ENCODE measurements at places on chromosomes 12 and 14.

- DNase-seq, result no peak
These were observed 1.7 kb downstream of the KSR2 start for GRCh38 chr12:117967043-117967442.

DNA sequence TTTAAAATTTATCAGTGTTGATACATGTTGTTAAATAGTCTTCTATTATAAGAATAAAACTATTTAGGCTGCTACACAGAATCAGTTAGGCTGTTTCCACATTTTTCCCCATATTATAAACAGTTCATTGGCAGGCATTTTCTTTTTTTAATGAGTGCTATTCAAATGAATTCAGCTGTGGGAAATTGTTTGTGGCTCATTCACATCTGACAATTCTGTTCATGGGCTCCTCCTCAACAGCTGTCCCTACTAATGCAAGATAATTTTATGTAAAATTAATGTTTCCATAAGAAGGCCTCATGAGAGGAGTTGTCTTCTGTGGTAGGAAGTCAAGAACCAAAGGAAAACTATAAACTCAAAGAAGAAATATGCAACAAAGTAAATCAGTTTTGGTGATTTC is 218.0 kb downstream of the PPFIA2 start:
- DNase-seq, result no peak

DNA sequence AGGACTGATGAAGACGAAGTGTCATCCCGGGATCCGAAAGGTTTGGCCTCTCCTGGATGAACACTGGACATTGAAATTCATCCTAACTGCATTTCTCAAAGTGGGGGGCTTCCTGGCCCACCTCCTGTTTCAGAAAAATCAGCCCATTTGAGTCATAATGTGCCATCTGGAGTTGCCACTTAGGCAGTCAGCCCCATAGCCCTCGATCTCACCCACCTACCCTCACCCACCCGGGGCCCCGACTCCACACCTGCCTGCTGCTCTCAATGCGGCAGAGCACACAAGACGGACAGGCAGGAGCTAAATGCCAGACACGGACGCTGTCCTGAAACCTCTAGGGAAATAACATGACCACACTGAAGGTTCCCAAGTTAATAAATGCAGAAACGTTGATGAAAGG is 12.6 kb downstream of the DLK1 start:
- no peak for DNase-seq

DNA sequence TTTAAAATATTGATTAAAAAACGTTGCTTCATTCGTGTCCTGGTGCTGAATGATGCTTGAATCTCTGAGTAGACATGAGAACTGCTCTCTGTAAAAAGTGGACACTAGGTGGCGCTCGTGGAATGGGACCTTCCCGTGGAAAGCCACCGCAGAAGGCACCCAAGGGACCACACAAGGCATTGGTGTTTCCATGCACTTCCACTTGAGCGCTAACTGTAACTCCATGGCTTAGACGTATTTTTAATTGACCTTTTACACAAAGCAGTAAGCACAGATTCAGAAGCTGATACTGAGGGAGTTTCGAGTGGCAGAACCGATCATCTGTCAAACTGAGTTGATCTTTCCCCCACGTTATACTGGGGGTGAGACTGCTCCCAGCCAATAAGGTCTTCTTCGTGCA is 135.3 kb downstream of the PRKCH start:
- peak; percentile 76 for DNase-seq

- DNase-seq, result no peak
These were observed 95.8 kb downstream of the PRKCH start for GRCh38 chr14:61417141-61417540.

DNA sequence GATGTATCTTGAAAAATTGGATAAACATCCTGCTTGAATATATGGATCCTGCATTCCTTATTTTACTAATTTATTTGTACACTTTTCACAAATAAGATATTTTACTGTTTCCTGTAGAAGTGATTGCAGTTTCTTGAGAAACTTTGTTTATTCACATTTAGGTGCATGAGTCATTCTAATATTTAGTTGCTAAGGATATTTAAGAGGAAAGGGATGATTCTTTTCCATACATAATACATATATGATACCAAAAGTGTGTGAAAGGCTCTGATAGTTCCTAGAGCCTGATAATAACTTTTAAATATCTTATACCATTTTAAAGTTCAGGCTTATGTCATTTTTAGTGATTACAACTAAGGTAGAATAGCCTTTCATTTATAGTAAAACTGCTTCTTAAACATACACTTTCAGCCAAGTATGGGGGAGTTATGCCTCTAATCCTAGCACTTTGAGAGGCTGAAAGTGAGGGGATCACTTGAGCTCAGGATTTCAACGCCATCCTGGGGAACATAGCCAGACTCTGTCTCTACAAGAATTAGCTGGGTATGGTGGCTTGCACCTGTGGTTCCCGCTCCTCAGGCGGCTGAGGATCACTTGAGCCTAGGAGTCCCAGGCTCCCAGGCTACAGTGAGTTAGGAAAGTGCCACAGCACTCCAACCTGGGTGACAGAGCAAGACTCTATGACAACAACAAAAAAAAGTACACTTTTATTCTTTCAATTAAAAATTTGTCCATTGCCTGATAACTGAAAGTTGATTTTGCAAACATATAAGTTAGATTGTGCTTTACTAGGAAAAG is 262.6 kb upstream of the LRIG3 start:
- DNase-seq, result no peak

- DNase-seq, result no peak
These were observed 6.8 kb upstream of the SLC24A4 start for GRCh38 chr14:92316176-92316575.

DNA sequence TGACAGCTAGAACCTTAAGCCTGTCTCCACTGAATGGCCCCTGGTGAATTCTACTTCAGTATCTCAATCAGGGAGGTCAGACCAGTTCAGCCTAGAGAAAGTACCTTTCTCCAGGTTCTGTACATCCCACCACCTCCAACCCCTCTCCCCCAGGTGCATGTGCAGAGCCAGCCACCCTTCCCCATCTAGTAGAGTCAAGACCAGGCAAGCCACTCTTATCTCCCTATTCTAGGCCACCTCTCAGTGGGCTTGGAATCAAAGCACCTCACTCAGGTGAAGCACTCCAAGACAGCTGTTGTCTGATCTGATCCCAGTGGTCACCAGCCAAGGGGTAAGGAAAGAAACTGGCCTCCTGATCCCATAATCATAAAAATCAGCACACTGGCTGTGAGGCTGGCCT is 340.9 kb downstream of the BCL11B start:
- DNase-seq, result no peak

DNA sequence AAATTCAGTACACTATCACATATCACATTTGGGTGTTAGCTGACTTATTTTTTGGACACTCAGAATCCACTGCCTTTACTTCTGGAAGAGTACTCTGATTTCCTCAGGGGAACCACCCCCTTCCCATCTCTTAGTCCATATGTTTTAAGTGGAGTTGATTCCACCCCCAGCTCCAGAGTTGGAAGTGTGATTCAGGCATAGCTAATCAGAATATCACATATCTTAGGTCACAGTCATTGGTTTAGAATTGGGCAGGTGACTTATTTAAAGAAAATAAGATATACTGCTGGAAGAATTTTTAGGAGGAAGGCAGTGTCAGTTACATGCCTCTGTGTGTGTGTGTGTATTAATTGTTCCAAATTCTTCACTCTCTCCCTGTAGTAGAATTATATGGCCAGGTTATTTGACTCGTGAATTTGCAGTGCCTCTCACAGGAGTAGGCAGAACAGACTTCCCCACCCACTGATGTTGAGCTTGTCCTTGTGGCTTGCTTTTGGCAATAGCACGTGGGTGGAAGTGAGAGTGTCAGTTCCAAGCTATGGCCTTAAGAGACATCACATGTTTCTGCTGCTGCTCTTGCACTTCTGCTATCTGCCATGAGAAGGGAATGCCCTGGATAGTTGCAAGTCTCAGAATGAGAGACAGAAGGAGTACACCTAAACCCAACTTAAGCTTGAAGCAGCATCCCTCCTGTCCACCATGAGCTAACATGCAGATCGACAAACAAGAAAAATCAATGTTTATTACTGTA is 6.4 kb upstream of the GAS2L3 start:
- no peak for DNase-seq

GRCh38 chr12:9763025-9763424 is 2.3 kb upstream of the CD69 start:
- no peak for DNase-seq

- DNase-seq, result peak; percentile 41
These were observed 145.1 kb downstream of the SLC25A21 start for GRCh38 chr14:37027188-37027824.

DNA sequence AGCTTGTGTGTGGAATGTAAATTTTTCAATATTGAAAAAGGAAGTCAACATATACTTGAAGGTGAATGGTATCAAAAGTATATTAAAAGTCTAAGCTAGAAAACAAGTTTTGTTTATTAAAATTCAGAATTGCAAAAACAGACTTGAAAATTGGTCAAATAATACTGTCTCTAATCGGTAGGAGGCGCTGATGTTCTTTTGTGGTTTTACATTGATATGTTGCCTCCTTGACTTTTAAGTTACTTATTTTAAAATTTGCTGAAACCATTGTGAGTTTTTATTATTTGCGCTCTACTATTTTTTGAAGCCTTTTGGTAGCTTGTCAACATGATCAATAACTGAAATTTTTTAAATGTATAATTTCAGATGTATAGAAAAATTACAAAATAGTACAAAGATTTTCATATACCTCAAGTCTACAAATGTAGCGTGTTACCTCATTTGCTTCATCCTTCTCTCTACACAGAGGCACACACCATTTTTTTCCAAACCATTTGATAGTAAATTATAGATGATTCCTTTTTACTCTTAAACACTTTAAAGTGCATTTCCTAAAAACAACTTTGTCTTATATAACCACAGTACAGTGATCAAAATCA is 6.9 kb downstream of the RTRAF start:
- DNase-seq, result no peak

- DNase-seq, result no peak
These were observed 182.2 kb upstream of the MDGA2 start for GRCh38 chr14:47857646-47858045.

- DNase-seq, result no peak
These were observed 213.7 kb upstream of the NPAS3 start for GRCh38 chr14:32724867-32725471.

GRCh38 chr12:120078868-120079267 is 37.7 kb downstream of the RAB35 start:
- no peak for DNase-seq

DNA sequence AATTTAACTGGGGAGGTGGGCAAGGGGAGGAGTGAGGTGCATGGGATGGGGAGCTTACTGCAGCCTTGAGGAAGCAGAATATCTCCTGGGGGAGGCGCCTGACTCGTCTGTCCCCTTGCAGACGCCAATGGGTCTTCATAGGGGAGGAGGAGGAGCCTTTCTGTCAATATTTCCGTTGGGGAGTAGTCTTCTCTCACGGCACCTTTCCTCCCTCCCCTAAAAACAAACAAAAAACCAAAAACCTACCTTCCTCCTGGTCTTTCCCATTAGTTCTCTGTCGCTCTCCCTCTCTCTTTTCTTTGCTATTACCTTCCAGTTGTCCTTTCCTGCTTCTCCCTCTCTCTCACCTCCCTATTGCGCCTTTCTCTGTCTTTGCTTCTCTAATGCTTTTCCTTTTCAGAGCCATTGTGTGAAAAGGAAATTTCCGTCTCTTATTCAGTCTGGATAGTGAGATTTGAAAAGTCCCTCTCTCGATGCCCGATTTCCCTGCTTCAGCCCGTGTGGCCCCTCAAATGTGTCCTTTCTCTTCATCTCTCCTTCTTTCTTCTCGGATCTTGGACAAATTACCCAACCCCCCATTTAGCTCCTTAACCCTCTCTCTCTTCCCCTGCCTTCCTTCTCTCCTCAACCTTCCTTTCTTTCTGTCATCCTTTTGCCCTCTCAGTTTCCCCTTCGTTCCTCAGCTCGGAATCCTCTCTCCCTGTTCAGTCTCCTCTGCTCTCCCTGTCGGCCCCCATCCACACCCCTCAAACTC is 5.9 kb downstream of the GPR84 start:
- DNase-seq, result peak; percentile 73

- DNase-seq, result no peak
These were observed 98.4 kb upstream of the SLC38A2 start for GRCh38 chr12:46470975-46471374.

- DNase-seq, result no peak
These were observed 27.6 kb upstream of the PHC1 start for GRCh38 chr12:8886502-8887284.

DNA sequence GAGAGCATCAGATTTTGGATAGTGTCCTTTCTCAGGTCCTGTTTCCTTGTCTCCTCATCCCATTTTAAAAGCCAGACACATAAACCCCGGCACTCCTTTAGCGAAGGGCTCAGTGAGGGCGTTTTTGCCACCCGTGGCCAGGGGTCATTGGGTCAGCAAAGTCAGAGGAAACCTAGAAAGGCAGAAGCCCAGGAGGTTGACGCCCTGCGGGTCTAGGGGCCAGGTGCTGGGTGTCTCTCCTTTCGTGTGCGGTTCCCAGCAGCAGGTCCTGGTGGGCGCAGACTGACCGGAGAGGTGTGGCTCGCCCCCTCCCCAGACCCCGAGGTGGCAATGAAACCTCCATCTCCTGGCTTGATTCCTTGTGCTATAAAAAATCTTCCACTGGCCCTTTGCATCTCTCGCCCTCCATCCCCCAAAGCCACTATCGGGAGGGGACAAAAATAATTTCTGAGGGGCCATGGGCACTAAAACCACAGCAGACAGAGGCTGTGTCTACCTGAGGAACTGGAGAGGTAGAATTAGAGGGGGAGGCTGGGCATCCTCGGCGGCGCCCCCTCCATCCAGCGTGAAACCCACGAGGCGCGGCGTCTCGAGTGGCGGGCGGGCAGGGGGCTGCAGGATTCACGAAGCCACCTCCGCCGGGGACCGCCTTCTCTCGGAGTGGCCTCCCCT is 858 bp upstream of the FRMD6 start:
- no peak for DNase-seq

DNA sequence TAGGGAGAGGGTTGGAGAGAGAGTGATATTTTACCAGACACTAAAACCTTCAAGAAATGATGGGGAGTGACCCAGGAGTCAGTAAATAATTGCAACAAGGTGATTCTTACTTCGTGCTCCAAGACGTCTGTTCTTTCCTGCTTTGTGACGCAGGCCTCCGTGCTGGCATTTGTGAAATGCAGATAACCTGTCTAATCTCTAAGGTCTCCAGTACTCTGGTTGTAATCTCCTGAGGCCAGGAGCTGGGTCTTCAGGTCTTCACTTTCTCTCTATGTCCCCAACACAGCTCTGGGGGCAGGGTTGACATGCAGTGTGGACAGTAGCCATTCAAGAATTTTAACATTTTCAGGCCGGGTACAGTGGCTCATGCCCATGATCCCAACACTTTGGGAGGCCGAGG is 53.1 kb downstream of the CD9 start:
- no peak for DNase-seq

GRCh38 chr14:81209167-81209836 is 11.5 kb downstream of the GTF2A1 start:
- DNase-seq, result no peak

Measured in kidney (tissue), 22 donors.